ENCODE measurements at places on chromosomes 12 and 14. TPM values are rescaled to one million over a fixed set of nuclear protein-coding genes. Genes with fewer than 3 reads are reported as not detected.

TAS2R14 gene
- 3.1 TPM for total RNA-seq

MAP1LC3B2 gene
- total RNA-seq, result 1.0 TPM

KCNA1 gene
- total RNA-seq, result not detected

NT5DC3 gene
- 11.6 TPM for total RNA-seq

ABHD4 gene
- total RNA-seq, result 13.0 TPM

SIRT4 gene
- total RNA-seq, result 1.7 TPM
